ENCODE measurements at places on chromosomes 7 and 10. TPM values are rescaled to one million over a fixed set of nuclear protein-coding genes. Genes with fewer than 3 reads are reported as not detected.

DNA sequence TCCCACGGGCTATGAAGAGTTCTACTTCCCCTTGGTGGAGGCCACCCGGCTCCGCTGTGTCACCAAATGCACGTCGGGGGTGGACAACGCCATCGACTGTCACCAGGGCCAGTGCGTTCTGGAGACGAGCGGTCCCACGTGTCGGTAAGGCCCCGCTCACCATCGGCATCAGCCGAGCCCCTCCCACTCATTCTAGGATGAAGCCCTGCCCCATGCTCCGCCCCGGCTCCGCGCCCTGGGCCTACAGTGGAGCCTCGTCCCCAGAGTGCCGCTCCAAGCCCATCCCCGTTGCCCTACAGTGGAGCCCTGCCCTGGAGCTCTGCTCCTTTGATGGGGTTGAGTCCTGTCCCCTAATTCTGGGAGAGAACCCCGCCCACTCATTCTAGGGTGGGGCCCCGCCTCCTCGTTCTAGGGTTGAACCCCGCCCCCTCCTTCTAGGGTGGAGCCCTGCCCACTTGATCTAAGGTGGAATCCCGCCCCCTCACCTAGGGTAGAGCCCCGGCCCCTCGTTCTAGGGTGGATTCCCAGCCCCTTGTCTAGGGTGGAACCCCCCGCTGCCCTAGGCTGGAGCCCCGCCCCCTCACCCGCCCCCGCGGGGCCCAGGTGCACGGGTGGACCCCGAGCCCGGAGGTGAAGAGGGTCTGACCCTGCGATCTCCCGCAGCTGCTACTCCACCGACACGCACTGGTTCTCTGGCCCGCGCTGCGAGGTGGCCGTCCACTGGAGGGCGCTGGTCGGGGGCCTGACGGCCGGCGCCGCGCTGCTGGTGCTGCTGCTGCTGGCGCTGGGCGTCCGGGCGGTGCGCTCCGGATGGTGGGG, 3.4 kb upstream of the MUC12 start:
- DNase-seq = peak; percentile 87

GRCh38 chr10:97483921-97484320, 14.3 kb downstream of the MMS19 start:
- no peak for DNase-seq

GRCh38 chr7:11605749-11606148, 226.2 kb downstream of the THSD7A start:
- DNase-seq = no peak

- DNase-seq = no peak
These were observed 37.2 kb downstream of the LRMDA start for GRCh38 chr10:75468612-75469005.

DNA sequence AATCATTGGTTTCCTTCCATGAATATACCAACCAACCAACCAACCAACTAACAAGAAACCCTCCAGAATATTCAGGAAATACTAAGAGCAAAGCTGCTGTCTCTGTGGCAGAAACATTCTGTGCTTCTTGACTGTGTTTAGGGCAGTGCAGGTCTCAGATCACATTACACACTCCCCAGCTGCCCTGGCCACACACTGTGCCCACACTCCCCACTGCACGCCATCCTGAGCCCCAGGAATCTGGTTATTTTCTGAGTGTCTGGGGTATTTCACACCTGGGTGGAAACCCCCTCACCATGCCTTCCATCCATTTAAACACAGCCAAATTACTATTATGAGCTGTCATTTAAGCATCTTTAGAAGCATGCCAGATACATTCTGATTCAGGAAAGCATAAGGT, 183.7 kb upstream of the ANK3 start:
- peak; percentile 36 for DNase-seq

- no peak for DNase-seq
These were observed 245.5 kb downstream of the FOXP2 start for GRCh38 chr7:114660126-114660486.

The PIK3AP1 gene
- total RNA-seq = 5.1 TPM

GRCh38 chr7:77223261-77223660, 23.6 kb upstream of the FGL2 start:
- no peak for DNase-seq

GRCh38 chr10:24483701-24484100, 240.0 kb downstream of the ARHGAP21 start:
- no peak for DNase-seq

- DNase-seq = no peak
These were observed 63.0 kb upstream of the DRGX start for GRCh38 chr10:49458869-49459268.

GRCh38 chr10:124740369-124741280, 3.6 kb downstream of the FAM53B start:
- no peak for DNase-seq

The PDK4 gene
- total RNA-seq = not detected

GRCh38 chr7:13179011-13179582, 491.7 kb downstream of the ARL4A start:
- DNase-seq = no peak

DNA sequence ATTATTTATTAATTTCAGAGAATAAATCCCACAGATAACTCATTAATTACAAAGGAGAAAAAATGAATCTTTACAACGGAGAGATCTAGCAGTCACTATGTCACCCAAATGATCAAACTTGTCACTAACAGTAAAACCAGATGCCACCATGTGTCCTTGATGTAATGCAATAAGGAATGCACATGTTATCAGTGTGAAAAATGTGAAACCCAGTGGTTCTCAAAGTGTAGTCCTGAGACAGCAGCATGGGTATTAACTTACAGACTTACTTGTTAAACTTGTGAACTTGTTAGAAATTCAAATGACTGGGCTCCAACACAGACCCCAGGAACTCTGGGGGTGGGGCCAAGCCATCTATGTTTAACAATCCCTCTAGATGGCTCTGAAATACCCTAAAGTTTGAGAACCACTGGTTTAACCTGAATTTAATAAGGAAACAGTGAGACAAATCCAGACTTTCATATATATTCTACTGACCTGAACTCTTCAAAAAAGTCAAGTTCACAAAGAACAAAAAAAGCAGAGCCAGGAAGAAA, 77.4 kb downstream of the RNLS start:
- no peak for DNase-seq

DNA sequence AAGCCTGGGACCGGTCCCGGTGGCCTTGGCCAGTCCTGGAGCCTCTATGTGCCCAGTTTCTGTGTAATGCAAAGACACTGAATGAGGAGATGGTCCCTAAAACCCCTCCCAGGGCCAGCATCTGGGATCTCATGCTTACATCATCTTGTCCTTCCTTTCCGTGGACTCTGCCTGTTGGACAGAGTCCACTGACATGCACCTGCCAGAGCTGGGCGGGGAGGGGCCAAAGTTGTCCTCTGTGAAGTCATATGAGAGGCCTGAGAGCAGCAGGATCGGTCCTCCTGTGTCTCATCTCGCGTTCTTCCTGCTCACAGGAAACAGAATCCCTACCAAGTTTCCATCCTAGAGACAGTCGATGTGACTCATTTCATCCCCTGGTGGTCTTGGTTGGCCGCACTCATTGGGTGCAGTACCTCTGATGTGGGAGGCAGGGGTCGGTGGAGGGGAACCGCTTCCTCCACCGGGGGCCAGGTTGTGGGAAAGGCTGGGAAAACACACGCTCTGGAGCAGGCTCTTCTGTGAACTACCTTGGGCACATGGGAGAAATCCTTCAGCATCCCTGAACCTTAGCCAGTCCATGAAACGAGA, 389.6 kb upstream of the PODXL start:
- DNase-seq = no peak

The BLNK gene
- 1.3 TPM for total RNA-seq

DNA sequence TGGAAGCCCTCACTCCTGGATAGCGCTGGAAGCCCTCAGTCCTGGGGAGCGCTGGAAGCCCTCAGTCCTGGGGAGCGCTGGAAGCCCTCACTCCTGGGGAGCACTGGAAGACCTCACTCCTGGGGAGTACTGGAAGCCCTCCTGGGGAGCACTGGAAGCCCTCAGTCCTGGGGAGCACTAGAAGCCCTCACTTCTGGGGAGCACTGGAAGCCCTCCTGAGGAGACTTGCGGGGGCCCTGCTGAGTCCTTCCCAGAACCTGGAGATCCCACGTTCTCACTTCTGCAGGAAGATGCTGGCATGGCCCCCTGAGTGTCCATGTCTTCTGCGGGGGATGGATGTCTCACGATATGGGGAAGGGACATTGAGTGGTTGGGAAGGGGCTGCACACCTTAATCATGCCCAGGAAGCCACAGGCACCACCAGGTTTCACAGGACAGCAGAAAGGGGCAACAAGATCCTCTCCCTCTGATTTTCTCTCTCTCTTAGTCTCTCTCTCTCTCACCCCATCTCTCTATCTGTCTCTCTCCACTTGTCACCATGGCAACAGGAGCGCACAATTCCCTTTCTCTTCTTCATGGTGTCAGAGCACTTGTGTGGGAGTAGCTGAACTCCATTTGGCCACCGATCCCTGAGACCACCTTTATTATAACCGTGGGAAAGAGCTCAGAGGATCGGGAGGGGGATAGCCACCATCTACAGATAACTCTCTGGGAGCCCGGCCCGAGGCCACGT, 267.0 kb downstream of the TCERG1L start:
- DNase-seq = no peak

The HOXA11 gene
- total RNA-seq = not detected

DNA sequence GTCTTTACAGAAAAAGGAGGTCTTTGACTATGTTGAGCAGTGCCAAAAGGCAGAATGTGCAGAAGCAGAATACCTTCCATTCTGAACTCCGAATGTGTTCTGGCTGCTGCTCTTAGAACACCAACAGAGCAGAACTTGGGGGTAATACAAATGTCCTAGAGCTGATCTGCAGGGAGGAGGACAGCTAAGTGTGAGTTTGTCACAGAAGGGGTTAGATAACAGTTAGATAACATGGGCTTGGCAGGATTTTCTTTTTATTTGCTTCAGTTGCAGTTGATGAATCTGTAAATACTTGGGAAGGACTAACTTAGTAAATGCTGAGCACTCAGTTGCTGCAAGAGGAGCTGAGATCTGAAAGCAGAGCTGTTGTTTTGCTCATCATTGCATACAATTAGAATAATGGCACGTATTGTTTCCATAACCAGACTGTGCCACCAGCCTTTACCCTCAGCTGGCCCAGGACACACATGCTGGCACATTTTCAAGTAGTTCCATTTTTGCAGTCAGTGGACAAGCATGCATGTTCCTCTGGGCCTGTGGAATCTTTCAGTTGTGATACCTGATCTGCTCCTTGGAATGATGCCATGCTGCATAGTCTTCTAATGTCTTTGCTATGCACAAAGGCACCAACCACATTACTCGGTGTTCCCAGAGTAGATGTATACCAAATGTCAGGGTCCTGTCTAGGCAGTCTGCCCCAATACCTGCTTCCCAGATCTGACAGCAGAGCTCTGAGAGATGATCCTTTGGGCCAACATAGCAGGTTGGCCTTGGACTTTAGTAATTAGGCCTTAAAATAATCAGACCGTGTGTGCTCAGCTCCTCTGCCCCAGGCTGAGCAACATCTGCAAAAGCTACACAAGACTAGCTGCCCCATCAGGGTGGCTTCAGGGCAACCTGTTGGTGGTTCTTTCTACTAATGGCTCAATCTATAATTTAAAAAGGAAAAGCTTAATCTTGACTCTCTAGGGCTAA, 55.7 kb downstream of the GSDME start:
- no peak for DNase-seq

DNA sequence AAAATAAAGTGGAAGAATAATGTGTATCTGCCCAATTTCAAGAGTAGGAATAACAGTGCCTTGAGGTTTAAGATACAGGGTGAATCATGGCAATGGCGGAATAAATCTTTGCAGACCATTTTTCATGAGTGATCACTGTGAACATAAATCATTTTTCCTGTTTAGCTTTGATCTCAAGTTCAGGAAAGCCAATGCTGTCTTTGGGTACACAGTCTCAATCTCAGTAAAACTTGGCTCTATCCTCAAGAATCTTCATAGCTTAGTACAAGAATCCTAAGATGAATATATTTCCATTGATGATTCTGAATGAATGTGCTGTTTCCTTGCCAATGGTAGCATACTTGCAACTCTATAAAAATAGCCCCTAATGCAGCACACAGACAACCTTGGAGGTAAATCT, 6.8 kb downstream of the NAMPT start:
- DNase-seq = no peak

DNA sequence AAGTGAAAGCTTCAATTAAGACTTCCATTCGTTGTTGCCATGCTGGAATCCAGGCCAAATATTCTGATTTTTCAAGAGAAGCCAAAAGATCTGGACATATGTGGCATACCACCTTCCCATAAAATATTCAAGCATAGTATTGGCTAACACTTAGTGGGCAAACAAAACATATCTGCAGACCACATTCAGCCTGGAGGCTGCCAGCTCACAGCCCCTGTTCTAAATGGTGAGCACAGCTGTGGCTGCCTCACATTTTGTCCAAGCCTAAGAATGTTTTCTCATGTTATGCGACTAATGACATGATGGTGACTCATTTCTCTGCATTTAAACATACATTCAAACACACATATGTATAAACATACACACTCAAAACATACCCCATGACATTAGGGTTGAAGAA, 10.6 kb upstream of the CALU start:
- no peak for DNase-seq

DNA sequence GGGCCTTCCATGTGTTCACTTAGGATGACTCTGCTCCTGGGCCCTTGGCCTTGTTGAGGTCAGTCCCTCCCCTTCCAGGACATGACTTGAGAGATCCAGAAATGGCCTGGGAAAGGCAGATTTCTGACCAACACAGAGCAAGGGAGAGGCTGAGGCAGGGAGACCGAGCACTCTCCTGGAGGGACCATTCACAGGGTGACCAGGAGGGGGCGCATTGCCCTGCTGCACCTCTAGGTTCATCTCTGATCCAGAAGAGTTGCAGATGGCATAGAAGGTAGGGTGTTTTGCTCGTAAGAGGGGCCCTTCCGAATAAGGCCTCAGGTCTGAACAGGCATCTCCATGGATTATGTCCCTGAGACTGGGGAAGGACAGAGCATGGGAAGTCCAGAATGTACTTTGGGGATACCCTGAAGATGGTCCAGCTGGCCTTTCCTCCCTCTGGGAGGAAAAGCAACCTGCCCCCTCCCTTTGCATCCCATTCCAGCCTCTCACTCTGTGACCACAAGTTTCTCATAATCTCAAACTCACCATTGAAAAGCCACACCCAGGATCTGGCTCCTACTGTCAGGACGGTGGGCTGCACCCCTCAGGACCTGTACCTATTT, 6.6 kb downstream of the DMBT1 start:
- peak; percentile 27 for DNase-seq

- DNase-seq = no peak
These were observed 112.2 kb upstream of the GALNT17 start for GRCh38 chr7:71019706-71020105.

The EBF3 gene
- total RNA-seq = not detected

The GPR146 gene
- 2.8 TPM for total RNA-seq

The ATP6V0A4 gene
- not detected for total RNA-seq

All from activated naive CD8-positive, alpha-beta T cell treated with anti-CD3 and anti-CD28 coated beads for 36 hours (primary cell).